ENCODE measurements at places on chromosomes 3 and 15.
A peak's percentile ranks its signal among the peaks of the same experiment; 100 is the strongest.

GRCh38 chr3:140927279-140928069 is 14.2 kb upstream of the SLC25A36 start:
- DNase-seq = no peak

DNA sequence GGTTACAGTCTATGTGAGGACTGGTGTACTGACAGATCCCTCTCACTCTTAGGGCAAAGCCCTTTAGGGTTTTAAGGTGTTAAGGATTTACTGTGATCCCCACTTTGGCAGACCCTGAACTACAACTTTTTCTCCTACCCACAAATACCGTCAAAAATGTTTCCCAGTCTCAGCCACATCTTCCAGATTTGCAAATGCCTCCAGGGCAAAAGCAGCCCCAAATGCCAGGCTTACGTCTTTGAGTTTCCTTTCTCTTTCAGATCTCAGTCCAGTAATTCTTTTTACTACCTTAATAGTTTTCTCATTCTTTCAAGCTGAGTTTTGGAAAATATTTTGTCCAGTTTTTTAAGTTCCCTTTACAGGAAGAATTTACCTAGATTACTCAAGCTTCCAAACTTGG is 13.4 kb upstream of the ITGA11 start:
- DNase-seq = no peak

DNA sequence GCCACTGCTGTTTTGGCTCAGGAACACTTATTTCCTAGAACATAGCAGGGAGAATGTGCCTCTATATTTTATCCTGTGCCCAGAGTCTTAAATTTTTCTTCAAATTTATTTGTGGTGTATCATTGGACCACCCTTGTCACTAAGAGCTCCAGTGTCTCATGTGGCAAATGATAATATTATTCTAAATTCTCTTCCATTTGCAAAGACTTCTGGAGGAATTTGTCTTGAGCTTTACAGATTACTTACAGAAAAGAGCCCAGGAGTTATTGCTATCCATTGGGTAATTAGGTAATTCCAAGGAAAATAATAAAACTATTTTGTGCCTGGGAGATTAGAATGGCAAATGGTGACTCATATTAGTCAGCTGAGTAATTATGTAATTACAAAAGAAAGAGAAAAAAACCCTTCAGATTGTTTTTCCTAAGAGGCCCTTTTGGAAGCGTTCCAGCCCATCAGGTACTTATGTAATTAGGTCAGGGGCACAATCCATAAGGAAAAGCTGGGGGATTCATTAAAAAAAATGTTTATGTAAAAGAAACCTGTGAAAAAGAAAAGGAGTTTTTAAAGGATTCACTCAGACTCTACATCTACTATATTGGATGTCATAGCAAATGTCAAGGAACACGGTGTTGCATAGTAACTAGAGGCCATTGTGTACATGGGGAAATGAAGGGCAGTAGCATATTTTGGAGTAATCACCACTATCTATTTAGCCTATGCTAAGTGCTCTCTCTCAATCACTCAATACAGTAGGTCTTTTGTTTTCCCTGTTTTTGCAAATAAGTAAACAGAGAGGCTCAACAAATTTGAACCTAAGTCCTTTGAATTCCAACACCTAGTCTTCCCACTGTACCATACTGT is 380.9 kb upstream of the RARB start:
- DNase-seq = no peak

DNA sequence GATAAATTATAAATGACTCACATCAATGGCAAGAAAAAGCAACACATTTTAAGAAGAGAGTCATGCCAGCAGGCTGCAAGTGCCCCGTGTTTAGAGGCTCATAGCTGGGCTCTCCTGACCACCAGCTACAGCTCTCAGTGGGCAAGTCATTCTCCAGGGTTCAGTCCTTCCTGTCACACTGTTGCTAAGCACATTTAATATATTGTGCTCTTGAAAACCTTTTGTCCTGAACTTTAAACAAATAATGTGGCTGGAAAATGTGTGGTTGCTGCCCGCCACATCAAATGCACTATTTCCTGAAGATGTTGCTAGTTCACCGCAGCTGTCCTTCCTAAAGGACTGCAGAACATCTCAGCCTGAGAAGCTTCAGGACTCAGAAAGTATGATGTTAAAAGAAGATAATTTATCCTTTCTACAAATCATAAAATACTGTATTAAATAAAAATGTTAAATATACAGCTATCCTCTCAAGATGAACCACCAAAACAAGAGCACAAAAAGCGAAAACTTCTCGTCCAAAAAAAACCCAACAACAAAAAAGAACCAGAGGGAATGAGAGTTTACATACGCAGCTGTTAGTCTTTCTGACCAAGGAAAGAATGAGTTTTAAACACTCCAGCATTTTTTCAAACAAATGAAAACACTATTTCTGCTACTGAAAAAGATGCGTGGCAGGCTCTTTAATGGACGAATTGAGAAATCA is 951 bp downstream of the TARS3 start:
- DNase-seq = no peak

GRCh38 chr3:137809509-137809908 is 45.4 kb downstream of the SOX14 start:
- DNase-seq = no peak

- no peak for DNase-seq
Observed at GRCh38 chr3:169186596-169186995, 476.9 kb downstream of the MECOM start.

GRCh38 chr3:40768046-40768445 is 243.3 kb downstream of the ZNF621 start:
- DNase-seq = no peak

DNA sequence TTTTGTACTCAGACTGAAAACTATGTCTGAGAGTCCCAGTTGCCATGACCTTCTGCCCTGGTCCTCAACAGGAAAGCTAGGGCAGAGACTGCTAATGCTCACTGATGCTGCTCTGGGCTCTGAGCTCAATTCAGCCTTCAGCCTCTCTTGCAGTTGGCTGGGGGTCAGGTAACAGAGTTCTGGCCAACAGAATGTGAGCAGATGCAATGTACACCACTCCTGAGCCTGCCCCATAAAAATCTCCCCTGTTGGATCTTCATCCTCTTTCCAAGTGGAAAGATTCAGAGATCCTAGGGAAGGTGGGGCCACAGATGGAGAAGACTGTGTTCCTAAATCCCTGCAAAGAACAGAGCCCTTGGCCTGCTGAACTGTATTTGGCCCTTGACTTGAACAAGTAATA is 87.8 kb downstream of the PDZRN3 start:
- no peak for DNase-seq

- no peak for DNase-seq
Observed at GRCh38 chr3:4351872-4352271, 48.7 kb downstream of the SETMAR start.

GRCh38 chr3:178736300-178736699 is 200.1 kb downstream of the KCNMB2 start:
- no peak for DNase-seq

DNA sequence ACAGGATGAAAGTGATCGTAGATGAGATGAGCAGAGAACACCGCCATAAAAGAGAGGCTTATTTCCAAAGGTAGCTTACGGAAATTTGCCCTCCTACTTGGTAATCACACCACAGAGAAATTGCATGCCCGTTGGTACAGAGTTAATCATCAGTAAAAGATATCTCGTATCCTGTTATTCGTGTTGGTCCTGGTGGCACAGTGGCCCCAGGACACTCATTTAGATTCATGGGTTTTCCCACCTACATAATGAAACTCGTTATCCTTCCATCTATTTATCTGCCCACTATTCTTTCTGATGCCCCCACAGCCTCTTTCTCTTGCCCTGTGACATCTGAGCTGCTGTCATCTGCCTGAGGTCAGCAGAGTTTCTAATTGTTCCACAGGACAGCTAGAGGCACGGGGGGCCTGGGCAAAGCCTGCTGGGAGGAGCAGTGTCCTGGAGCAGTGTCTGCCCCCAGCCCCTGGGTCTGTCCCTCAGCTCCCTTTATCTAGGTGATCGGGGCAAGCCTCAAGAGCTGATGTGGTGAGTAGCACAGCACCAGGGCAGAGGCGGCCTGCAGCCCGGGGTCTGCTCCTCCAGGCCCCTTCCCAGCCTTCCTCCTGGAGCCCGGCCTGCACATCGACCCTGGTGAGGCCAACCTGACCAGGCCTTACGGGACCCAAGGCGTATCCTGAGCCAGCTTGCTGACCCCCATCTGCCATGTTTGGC is 42.2 kb downstream of the PXYLP1 start:
- no peak for DNase-seq

DNA sequence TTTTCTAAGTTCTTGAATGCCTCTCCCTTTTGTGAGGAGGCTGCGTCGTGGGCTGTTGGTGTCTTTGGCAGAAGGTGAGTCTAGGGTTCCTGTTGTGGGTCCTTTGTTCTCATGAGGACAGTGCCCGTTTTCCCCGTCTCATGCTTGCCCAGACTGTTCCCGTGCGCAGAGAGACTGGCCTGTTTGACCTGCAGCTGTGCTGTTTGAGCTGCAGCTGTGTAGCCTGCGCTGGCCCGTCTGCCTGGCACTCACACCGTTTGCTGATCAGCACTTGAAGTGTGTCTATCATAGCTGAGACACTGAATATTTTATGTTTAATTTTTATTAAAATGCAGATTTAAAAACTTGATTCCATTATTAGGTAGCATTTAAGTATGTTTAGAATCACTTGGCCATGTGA is 9.9 kb downstream of the GOLGA6L2 start:
- no peak for DNase-seq

DNA sequence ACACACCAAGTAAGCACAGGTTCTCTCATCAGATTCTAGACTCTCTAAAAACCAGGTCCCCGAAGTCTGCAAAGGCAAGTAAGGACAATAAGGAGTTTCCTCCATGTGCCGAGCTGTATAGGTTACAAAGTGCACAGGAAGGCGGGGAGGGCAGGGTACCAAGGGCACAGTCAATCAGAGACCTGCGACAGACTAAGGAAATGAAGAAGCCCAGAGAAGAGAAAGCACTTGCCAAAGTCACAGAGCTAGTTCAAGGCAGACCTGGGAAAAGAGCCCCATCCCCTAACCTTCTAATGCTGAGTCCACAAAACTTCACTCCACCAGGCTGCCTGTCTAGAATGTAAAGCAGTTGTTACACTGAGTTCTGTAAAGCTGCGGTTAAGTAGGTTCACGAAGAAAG is 1.7 kb downstream of the SEC13 start:
- DNase-seq = no peak

- DNase-seq = peak; percentile 55
Observed at GRCh38 chr3:157436583-157437291, at the start of gene PTX3. Gene PTX3, plus strand, starts transcription at chr3:157436850. Its CDS starts 84 bp downstream, at chr3:157436934.

DNA sequence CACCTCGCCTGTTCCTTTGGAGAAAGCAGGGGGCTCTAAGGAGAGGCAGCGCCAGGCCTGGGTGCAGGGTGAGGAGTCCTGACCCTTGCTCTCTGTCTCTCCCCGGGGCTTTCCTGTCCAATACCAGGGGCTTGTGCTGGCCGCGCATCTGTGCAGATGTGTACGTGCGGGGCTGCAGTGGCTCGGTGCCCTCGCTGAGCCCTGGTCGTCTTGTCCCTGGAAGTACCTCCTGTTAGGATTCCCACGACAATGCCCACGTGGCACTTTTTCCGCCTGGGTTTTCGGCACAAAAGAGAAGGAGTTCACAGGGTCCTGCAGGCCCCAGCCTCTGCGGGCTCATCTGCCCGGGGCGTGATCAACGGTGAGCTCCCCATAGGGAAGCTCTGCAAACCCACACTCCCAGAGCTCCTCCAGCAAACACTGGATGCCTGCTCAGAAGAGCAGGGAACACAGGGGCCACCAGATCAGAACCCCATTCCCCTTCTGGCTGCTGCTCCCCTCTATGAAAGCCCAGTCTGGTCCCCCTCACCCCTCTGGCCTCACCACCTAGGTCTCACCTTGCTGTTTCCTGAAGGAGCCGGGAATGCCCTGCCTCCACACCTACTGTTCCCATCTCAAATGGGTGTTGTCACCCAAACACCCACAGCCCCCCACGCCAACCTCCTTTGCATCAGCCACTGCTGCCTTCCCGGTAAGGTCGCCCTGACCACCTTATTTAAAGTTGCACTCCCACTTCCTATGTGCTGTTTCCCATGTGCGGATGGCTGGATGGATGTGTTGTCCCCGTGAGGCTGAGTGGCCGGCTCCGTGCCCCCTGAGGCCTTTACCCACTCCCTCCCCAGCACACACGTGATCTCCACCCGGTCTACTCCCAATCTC is 62.6 kb upstream of the PRR20G start:
- DNase-seq = no peak

DNA sequence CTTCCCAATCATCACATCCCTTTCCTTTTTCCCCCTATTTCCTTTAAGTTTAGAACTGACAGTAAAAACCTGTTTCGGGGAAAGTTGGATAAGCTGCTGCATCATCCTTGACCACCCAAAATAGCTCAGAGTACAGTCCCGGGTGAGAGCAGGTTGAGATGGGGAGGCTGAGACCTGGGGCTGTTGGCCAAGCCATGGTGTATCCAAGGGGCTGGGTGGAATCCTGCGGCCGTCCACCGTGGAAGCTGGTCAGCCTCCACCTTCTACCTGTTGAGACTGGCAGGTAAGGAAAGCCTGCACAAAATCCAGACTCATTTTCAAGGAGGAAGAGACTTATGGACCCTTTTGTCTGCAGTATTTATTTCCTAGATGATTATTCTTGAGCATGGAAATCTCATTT is 128.2 kb upstream of the PLXNA1 start:
- DNase-seq = no peak

- no peak for DNase-seq
Observed at GRCh38 chr15:84625123-84625522, 24.3 kb downstream of the ZSCAN2 start.

GRCh38 chr3:99848433-99848832 is 30.8 kb downstream of the CMSS1 start:
- DNase-seq = no peak

GRCh38 chr15:37104424-37104981 is 4.2 kb upstream of the MEIS2 start:
- DNase-seq = no peak

DNA sequence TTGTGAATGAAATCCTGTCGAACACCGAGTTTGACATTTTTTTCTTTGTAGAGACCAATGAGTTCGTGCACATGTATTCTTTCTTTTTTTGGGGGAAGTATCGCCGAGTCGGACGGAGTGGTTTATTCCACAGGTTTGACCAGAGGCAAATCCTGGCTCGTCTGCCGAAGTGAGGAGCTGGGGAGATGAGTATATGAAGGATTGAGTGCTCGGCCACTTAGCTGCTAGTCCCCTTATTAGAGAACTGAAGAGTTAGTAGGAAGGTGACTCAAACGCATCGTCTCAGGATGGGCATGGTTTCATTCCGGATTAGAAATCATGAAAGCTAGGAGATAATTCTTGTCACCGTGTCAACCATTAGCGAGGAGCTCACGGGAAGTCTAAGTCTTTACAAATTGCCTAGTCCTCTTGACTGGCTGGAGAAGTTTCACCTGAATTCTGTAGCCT is 154.7 kb upstream of the GOLIM4 start:
- DNase-seq = peak; percentile 18

DNA sequence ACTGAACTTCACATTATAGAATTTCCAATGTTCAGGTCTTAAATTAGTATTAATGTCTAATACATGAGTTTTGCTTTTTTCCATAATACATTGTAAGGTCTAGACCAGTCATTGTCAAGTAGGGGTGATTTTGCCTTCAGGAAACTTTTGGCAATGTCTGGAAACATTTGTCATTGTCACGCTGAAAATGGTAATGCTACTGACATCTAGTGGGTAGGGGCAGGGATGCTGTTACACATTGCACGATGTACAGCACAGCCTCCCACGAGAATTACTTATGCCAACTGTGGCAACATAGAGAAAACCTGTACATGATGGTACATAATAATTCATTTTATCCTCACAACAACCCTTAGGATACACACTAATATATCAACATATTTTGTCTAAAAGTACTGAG is 384.1 kb downstream of the CADM2 start:
- DNase-seq = no peak
